B cell (primary cell): ENCODE measurements at places on chromosomes 2 and 18. TPM values are rescaled to one million over a fixed set of nuclear protein-coding genes. Genes with fewer than 3 reads are reported as not detected.

The EPHA4 gene
- total RNA-seq, result 52.5 and 54.9 TPM in 2 replicates

The FIGN gene
- not detected in 2 replicates for total RNA-seq

The POTEJ gene
- total RNA-seq, result not detected in 2 replicates

The FSHR gene
- total RNA-seq, result not detected in 2 replicates

The RAD51AP2 gene
- not detected in 2 replicates for total RNA-seq

The PPP1R1C gene
- not detected in 2 replicates for total RNA-seq

The FHL2 gene
- not detected in 2 replicates for total RNA-seq

The DCC gene
- total RNA-seq, result not detected in 2 replicates

The CTAGE1 gene
- total RNA-seq, result not detected in 2 replicates

The ADRA2B gene
- 0.27 and 0.36 TPM in 2 replicates for total RNA-seq

The ZNF804A gene
- total RNA-seq, result 2.4 TPM in 2 replicates

The CHRNA1 gene
- total RNA-seq, result 0.20 TPM in 1 of 2 replicates, not detected in the other

The AOX1 gene
- 0.07 TPM in 1 of 2 replicates, not detected in the other for total RNA-seq

The STON1 gene
- 2.0 and 2.9 TPM in 2 replicates for total RNA-seq

The LAMA1 gene
- total RNA-seq, result not detected in 2 replicates

The B4GALT6 gene
- total RNA-seq, result 1.7 TPM in 2 replicates
